ENCODE measurements at places on chromosomes 16 and 17.

DNA sequence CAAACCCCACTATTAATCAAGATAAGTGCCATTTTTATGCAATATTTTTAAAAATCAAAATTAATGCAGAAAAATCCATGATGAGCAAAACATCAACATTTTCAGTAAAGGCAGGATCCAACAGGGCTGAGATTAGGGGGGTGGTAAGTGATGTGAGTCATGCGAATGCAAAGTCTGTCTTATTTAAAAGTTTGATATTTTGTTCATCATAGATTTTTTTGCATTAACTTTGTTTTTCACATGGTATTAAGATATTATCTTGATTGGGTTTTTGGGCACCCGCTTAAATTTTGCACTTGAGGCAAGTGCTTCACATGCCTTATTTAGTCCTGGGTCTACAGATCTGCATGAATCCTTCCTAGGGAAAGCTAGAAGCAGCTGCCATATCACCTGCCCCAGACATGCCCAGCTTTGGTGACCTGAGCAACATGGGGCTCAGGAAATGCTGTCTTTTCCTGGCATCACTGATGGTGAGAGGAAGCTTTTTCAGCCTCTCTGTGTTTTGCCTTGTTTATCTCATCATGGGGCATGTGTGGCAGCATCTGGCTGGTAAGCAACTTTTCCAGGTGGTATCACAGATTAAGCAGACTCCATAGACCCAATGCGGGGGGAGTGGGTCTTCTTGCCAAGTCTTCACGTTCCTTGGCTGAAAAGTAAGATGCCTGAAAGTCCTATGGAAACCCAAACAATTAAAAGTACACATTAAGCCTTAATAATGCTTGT is 57.6 kb upstream of the NFAT5 start:
- DNase-seq = no peak

DNA sequence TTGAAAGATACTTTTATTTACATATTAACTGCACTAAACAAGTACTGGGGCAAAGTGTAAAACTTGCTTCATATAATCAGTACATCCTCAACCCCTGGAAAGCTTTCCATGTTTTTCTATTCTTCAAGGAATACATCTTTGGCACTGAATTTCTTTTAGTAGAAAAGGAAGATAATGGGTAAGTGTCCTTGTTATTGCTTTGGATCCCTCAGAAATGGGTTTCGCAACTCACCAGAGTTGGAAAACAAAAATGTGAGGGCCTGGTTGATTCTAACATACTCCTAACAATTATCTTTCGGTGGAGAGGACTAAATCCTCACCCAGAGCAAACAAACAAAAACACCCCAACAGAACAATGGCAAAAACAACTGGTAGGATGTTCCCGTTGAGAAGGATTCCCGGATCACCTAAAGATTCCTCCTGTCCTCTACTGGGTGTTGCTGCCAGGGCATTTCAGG is 120.4 kb downstream of the PARN start:
- DNase-seq = no peak

- DNase-seq = no peak
Measured at GRCh38 chr17:81083125-81083765, 48.3 kb downstream of the BAIAP2 start.

- DNase-seq = no peak
Measured at GRCh38 chr17:43456661-43457361, 27.0 kb upstream of the DHX8 start.

GRCh38 chr17:78789663-78790181 is 7.6 kb upstream of the CYTH1 start:
- DNase-seq = no peak

DNA sequence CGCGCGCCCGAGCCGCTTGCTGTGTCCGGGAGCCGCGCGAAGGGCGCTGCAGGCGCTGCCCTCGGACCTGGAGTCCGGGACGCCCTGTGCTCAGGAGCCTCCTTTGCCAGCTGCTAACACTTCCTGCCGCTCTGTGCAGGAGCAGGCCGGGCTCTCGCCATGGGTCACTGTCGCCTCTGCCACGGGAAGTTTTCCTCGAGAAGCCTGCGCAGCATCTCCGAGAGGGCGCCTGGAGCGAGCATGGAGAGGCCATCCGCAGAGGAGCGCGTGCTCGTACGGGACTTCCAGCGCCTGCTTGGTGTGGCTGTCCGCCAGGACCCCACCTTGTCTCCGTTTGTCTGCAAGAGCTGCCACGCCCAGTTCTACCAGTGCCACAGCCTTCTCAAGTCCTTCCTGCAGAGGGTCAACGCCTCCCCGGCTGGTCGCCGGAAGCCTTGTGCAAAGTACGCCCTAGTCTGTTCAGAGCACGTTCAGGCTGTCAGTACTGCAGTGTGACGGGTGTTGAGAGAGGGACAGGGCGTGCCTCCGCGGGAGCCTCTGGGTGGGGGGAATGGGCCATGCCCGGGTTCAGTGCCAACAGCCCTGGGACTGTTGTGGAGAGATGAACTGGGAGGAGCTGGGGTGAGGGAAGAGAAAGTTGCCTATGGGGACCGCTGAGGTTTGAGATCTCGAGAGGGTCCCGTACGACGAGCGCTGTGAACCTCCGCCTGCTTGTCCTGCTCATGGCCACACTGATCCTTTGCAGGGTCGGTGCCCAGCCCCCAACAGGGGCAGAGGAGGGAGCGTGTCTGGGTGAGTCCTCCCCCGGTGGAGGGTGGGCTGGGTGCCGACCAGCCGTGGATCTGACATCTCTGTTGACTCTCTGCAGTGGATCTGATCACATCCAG is 1.3 kb downstream of the ZNF276 start:
- DNase-seq = peak; percentile 92

- no peak for DNase-seq
Measured at GRCh38 chr16:87953308-87954215, 2.3 kb downstream of the BANP start.

GRCh38 chr17:73462823-73463222 is 151.0 kb upstream of the CDC42EP4 start:
- DNase-seq = no peak

DNA sequence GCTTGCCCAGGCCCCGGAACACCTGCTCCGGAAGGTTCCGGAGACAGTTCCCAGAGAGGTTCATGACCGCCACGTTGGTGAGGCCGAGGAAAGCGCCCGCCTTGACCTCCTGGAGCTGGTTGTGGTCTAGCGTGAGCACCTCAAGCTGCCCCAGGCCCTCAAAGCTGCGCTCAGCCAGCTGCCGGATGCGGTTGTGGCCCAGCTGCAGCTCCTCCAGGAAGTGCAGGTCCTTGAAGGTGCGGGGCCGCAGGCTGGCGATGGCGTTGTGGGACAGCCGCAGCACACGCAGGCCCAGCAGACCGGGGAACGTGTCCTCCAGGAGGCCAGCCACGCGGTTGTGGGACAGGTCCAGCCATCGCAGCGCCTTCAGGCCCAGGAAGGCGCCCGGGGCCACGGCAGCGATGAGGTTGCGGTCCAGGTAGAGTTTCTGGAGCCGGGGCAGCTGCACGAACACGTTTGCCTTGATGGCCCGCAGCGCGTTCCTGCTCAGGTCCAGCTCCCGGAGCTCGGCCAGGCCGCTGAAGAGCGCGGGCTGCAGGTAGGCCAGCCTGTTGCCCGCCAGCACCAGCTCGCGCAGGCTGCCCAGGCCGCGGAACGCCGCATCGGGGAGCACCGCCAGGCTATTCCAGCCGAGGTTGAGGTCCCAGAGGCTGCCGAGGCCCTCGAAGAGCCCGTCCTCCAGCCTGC is 2.1 kb downstream of the IGFALS start:
- no peak for DNase-seq

DNA sequence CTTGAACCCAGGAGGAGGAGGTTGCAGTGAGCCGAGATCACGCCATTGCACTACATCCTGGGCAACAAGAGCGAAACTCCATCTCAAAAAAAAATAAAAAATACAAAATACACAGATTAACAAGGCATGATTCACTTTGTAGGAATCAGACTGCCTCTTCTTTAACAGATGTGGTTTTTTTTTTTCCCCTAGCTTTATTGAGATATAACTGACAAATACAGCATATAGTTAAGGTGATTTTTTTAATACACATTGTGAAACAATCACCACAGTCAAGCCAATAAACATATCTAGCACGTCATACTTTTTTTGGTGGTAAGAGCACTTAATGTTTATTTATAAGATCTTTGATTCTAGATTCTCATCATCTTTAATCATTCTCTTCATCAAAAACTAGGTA is 87.8 kb downstream of the SPAG9 start:
- DNase-seq = no peak

- peak; percentile 59 for DNase-seq
Measured at GRCh38 chr17:2724784-2725164, 13.2 kb upstream of the CLUH start.

- no peak for DNase-seq
Measured at GRCh38 chr16:27286451-27286850, 17.9 kb upstream of the NSMCE1 start.

GRCh38 chr17:46991617-46992016 is 12.6 kb upstream of the RPRML start:
- DNase-seq = no peak

DNA sequence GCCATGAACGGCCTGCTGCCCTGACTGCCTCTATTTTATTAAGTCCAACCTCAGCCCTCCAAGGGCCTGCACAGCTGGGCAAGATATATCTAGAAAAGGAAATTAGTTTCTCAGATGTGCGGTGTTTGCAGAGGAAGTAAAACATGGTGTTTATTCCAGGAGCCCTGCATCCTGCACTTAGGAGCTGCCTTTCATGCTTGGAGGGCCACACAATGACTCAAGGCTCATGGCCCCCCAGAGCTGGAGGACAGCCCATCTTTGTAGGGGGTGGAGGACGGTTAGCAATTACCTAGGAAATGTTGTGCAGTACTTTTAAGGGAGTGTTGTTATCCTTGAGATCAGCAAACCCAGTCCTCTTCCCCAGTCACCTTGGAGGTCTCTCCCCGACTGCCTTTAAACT is 80.5 kb downstream of the COPRS start:
- DNase-seq = no peak

All from activated CD4-positive, alpha-beta T cell treated with anti-CD3 and anti-CD28 coated beads, Interleukin-10, Interleukin-2, amounts not matched to agents 100 ng/mL and 50 ng/mL, durations not matched to agents 16 hours and 8 hours (primary cell).